ENCODE measurements at places on chromosomes 2 and 18.

- DNase-seq, result no peak
These were observed 53.9 kb downstream of the PRKRA start for GRCh38 chr2:178397002-178397605.

DNA sequence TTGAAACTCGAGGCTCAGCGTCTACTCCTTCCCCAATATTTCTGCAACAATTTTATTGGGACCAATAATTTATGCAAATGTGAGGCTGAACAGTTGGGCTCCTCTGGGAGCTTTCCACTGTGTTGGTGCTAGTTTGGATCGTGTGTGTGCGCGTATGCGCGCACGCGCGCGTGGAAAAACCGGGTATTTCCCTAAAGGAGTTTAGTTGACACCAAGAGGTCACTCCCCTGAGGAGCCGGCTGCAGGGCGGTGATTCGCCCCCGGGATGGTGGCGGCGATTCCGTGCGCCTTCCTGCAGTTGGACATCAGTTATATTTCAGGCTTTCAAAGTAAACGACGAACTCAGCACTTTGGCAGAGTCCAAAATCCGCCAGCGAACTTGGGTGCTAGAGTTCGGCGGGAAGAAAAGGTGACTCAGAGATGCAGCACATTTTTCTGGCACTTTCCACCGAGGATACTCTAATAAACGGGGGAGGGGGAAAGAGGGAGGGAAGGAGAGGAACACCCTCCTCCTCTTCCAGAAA, 186.5 kb upstream of the FANCL start:
- peak; percentile 40 for DNase-seq

DNA sequence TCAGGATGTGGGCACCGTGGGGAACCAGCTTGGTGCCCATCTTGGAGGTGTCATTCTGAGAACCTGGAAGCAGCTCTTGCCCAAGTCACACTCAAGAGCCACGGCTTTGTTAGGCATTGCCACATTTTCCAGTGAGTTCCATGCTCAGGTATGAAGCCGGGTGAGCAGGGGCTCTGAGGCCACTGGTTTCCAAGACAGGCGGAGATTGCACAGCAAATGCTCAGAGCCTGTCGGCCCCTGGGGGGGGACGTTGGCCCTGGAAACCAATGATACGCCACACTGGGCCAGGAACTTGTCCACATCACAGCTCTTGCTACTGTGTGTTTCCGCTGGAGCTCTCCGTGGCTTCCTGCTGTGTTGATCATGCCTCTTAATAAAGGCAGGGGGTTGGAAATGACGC, 52.5 kb upstream of the SALL3 start:
- DNase-seq, result no peak

DNA sequence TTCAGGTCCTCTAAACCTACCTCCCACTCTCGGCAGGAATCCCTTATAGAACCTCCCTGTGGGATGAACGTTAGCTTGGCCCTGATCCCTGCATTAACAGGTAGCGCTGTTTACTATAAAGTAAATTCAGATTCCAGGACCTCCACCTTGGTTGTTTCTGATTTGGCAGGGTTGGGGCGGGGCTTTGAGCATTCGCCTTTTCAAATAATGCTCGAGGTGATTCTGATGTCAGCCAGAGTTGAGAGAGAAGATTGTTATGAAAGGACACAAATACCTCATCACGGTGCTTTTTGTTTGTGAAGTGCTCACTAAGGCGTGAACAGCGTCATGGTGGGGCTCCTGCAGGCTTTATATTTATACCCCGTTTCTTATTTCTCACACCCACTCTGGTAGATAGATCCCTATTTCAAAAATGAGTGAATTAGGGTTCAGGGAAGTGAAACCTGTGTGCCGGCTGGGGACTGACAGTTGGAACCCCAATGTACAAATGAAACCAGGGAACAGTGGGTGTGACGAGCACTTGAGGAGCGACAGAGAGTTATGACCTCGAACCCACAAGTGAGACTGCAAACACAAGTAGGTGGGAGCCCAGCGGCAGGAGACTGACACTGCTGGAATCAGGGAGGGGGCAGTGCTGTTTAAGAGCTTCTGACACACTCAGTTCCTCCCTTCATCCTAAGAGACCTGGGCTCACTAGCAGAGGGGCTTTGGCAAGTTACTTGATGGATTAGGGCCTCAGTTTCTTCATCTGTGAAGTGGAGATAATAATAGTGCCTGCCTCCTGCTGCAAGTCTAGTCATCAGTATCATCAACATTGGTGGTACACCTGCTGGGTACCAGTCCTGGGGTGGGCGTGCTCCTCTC, 14.2 kb upstream of the CXCR4 start:
- no peak for DNase-seq

GRCh38 chr2:54556621-54557121, 100.5 kb downstream of the SPTBN1 start:
- no peak for DNase-seq

DNA sequence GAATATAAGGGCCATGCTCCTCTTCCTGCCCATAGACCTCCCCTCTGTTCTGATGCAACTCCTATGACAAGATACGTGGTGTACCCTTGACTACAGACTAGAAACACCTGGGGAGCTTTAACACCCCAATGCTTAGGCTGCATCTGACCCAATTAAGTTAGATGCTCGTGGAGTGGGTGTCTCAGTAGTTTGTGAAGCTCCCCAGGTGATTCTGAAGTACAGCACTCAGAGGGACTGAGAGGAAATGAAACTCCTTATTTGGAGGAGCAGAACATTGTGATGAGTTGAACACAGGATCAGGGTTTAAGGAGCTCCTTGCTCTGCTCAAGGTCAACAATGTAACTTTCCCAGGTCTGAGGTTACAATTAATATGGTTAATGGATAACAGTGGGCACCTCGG, 80.3 kb upstream of the TTC39C start:
- DNase-seq, result no peak

DNA sequence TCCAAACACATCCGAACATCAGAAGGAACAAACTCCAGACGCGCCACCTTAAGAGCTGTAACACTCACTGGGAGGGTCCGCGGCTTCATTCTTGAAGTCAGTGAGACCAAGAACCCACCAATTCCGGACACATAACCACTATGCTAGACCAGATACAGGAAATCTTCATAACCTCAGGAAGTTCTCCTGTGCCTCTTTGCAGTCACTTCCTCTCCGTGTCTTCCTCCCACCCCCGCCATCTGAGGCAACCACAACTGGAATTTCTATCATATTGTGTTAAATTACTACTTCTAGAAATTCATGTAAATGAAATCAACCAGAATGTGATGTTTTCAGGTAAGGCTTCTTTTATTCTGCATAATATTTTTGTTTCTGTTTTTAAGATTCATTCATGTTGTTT, 631.0 kb upstream of the NXPH2 start:
- DNase-seq, result no peak

- DNase-seq, result no peak
These were observed 15.6 kb downstream of the IL18RAP start for GRCh38 chr2:102438578-102438977.

DNA sequence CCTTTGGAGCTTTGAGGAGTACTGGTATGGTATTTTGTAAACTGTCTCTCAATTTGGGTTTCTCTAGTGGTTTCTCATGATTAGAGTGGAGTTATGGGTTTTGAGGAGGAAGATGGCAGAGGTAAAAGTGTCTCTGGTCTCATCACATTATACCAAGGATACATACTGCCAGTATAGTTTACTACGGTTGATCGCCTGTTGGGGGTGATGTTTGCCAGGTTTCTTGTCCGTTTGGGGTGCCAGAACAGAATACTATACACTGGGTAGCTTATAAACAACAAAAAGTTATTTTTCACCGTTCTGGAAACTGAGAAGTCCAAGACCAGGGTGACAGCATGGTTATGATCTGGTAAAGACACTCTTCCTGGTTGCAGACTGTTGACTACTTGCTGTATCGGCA, 293.7 kb downstream of the NYAP2 start:
- no peak for DNase-seq

- DNase-seq, result no peak
These were observed 43.7 kb upstream of the HS6ST1 start for GRCh38 chr2:128362176-128362888.

DNA sequence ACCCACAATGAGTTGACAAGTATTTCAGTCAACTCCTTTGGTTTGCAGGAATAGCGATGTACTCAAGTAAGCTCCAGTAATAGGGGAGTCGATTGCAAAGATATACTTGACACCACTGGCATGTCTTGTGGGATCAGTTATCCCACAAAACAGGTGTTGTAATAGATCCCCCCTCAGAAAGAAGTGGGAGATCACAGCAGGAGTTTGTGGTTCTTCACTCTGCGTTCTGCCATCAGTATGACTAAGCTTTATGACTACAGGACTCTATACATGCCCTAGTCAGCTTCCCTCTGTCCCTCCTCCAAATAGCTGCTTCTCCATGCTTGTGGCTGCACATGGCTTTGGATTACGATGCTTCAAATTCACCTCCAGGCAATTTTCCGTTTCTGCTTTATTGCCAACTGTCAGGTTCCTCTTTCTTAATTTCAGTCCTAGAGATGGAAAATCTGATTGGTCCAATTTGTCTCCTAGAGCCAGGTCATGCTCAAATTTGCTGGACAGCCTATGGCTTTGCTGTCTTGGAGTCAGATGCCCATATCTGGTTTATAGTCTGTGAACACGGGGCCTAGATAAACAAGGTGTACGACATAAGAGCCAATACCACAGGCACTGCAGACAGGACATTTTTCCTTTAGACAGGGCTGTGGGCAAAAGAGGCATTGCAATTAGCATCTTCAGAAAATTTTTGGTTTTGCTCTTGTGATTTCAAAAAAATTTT, 221.7 kb downstream of the PAX3 start:
- DNase-seq, result no peak

- no peak for DNase-seq
These were observed 246.6 kb upstream of the SESTD1 start for GRCh38 chr2:179511105-179511789.

DNA sequence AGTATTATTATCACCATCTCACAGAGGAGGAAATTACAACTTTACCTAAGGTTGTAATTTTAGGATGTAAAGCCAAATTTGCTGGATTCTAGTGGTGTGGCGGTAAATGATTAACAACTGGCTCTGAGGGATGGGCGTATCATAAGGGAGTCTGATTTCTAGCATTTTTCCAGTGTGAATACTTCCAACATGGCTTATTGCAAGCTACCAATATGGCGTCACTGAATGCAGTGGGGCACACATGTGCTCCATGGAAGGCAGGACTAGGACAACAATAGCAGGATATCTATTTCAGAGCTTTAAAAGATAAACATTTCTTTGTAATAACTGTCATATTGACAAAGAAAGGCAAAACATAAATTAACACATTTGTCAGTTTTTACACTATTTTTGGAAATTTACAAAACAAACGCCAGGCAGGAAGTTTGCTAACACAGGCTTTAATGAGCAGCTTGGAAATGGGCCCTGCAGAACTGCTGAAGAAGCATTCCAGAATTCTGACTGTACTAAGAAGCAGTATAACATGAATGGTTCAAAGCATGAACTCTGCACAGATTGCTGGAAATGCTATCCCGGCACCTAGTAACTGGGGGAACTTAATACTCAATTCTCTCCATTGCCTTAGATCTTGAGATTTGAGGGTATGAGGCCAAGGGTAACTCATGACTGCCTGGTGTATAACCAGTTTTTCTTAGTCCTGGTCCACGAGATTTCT, 439.3 kb upstream of the MAP2 start:
- no peak for DNase-seq

GRCh38 chr18:5662586-5663090, 118.8 kb upstream of the EPB41L3 start:
- DNase-seq, result peak; percentile 92

DNA sequence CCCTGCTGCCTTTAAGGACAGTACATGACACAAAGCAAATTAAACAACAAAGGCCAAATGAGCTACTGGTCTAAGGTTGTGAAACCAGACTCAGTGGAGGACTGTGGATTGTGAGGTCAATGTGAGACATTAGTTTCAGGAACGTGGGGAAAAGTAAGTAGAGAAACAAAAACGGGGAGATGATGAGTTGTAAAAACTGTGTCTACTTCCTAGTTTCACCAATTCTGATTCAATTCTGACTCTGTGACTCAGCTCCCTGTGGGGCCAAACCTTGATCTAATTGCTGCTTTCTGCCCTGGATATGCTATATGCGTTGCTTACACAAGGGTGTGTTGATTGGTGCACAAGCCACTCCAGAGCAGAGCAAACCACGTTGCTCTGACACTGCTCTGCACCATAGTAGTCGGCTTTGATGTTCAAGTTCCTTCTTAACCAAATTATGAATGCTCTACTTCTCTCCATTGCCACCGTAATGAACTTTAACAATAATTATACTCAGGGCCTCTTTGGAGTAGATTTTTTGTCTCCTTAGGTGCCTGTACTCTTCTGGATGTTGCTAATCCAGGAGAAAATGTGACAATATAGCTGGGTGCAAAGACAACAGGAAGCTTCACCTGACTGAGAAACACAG, 1640.1 kb upstream of the CELF4 start:
- DNase-seq, result no peak

GRCh38 chr18:35376393-35376741, 770 bp downstream of the ZNF396 start:
- DNase-seq, result no peak

- no peak for DNase-seq
These were observed 29.4 kb upstream of the ZNF516 start for GRCh38 chr18:76524477-76524876.

- DNase-seq, result no peak
These were observed 34.9 kb upstream of the CD302 start for GRCh38 chr2:159832858-159833257.

- DNase-seq, result no peak
These were observed 758 bp downstream of the RIF1 start for GRCh38 chr2:151410485-151410834.

DNA sequence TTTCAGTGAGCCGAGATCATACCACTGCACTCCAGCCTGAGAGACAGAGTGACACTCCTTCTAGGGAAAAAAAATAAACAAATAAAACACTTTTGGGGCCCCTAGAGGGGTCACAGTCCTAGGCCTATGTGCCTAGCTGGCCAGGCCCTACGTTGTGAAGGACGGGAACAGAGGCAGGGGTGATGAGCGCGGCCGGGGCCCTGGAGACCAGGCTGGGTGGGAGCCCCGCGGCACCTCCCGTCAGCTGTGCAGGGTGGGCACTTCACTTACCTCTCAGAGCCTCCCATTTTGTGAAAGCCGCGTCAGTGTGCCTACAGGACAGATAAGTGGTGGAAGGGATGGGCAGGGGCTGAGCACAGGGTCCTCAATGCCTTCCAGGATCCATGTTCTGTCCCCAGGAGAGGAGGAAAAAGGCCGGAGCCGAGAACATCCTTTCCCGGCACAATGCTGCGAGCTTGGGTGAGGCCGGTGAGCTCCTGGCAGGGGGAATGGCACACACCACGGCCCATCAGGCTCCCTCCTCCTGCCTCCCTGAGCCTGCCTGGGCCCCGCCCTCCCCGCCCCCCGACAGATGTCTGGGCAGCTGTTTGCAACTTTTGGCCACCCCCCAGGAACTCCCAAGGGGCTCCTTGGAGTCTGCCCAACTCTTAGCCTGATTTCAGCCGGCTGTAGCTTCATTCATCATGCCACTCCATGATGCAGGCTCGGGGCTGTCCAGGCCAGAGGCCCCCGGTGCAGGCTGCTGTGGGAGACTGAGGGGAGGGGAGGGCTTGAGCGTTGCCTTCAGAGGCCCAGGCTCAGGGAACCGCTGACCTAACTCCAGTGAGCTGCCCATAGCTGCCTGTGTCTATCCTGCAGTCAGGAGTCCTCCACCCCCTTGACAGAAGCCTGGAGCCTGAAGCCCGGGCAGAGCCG, 196.5 kb downstream of the TFCP2L1 start:
- peak; percentile 91 for DNase-seq
